ENCODE measurements at places on chromosomes 3 and 15.

GRCh38 chr3:33124638-33125037, 10.8 kb downstream of the CRTAP start:
- no peak for DNase-seq

- DNase-seq: no peak
These were observed 17.8 kb upstream of the ERICH6 start for GRCh38 chr3:150721285-150722130.

DNA sequence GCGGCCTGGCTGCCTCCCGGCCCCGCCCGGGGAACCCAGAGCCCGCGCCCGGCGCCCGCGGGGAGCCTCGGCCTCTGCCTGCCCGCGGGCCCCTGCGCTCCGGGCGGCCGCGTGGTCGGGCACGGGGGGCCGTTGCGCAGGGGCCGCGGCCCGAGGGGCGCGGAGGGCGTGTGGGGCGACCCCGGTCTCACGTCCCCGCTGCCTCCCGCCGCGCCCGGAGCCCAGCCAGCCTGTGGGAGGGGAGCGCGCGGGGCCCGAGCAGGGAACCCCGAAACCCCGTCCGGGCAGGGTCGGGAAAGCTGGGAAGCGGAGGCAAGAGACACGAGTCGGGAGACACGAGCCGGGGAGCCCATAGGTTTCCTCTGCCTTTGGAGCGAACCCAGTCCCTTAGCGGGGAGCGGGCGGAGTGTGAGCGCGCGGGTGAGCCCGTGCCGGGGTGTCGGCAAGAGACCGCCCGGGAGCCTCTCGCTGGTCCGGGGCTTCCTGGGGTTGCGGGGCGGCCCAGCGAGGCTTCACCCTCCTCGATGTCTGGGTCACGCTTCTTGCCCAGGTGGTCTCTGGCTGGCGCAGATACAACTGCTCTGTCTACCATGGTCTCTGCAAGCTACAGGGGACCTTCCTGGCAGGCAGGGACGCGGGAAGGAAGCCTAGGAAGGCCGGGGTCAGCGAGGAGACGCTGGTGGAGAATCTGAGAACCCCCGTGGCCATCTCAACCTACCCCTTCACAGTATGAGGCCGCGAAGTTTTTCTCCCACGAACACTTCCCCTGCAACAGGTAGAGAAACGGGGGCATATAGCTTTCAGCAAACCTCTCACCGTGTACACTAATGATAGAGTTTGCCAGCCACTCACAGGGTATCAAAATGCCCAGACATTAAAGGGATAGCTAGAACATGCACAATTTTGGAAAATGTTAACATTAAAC, 586 bp downstream of the LRRK1 start:
- peak; percentile 16 for DNase-seq

DNA sequence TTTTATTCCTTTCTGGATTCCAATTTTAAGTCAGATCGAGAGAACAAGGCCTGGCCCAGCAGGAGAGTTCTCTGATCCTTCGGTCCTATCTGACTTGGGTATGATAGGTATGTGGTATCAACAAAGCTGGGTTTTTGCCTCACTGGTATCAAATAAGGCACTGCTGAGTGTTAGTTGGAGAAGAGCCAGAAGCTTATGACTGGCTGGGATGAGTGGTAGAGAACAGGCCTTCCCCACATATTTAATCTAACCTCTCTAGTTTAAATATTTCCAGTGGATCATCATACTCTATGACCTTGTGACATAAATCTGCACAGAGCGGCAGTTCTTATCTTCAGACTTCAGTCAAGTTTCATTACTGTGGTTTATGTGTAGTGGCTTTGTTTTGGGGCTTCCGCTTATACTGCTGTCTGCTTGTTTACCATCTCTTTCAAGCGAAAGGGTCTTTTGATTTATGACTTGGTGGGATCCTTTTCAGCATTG, 164.5 kb downstream of the PTPRG start:
- no peak for DNase-seq

- DNase-seq: no peak
These were observed 88.8 kb upstream of the C3orf80 start for GRCh38 chr3:160136421-160136820.

DNA sequence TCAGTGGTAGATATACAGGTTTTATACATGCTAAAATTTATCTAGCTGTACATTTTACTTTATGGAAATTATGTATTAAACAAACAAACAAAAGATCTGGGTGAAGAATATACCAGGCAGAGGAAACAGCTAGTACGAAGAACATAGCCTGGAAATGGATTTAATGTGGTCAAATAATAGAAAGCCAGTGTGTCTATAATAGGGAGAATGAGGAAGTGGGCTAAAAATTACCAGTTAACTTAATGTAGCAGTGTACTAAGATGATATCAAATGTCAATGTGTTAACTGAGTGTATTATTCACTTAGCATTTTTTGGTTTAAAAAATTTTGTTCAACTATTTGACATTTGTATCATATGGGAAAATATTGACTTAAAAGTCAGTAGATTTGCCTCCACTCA, 22.8 kb upstream of the SLC15A2 start:
- DNase-seq: no peak

DNA sequence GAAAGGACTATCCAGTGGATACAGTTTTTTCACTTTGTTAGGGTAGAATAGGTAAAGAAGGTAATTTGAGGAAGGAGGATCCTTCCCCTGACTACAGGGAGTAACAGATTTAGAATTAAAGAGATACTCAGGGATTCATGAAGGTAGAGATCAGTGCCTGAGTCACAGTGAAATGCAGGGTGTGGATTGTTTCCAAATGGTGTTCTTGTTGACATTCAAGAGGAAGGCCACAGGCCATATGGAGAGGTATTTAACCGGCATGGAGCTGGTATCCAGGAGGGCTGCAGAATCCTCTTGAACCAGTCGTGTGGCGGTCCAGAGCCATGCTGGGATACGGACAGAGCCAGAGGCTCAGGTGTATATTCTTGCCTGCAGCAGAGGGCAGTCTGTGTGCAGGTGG, 28.2 kb downstream of the GYG1 start:
- DNase-seq: no peak

DNA sequence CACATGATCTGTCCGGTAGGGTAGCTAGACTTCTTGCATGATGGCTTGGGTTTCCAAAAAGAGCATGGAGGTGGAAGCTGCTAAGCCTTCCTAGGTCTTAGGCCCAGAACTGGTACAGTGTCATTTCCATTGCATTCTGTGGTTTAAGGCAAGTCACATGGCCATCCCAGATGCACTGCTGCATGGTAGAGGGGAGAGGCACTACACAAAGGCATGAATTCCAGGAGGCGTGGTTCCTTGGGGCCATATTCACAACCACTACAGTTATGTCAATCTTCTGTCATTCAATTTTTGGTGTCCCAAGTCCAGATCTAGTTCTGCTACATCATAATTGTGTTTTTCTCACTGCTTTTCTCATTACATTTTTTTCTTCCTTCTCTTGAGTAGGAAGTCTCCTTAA, 122.2 kb upstream of the CHRM5 start:
- DNase-seq: no peak

GRCh38 chr3:79178471-79179180, 589.2 kb downstream of the ROBO1 start:
- DNase-seq: no peak

GRCh38 chr3:58398669-58399333, 34.8 kb downstream of the PDHB start:
- no peak for DNase-seq

- no peak for DNase-seq
These were observed 82.0 kb upstream of the WNT5A start for GRCh38 chr3:55569033-55569599.

DNA sequence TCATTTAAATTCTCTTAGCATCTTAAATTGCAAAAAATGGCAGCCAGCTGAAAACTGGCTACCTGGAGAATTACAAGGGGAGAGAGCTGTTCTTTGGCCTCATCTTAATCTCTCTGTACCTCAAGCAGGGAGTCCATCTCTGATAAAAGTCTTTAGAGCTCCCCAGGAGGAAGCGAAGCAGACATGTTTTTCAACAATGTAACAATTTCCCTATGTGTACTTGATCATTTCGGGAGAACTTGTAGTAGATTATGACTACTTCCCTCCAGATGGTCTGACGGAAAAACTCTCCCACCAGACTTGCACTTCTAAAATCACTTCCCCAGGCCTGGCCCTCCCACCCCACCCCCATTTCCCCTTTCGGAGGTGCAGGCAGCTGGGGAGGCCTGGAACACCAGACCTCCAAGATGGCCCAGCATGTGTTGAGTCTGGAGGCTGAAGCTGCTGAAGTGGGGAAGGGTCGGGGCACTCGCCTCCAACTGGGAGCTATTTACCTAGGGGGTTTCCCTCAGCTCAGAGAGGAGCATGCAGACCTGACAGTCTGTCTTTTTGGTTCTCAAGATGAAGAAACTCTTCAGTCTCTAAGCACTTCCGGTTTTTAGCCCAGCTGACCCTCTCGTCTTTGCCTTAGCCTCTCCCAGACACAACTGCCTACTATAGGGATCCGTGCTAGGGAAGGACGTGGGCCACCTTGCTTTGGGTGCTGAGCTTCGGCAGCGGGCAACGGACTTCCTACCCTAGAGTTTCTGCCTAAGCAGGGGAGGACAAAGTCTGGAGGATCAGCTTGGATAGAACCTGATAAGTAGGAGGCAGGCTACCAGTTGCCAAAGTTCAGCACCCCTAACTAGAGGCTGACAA, 164.0 kb upstream of the TBL1XR1 start:
- no peak for DNase-seq

DNA sequence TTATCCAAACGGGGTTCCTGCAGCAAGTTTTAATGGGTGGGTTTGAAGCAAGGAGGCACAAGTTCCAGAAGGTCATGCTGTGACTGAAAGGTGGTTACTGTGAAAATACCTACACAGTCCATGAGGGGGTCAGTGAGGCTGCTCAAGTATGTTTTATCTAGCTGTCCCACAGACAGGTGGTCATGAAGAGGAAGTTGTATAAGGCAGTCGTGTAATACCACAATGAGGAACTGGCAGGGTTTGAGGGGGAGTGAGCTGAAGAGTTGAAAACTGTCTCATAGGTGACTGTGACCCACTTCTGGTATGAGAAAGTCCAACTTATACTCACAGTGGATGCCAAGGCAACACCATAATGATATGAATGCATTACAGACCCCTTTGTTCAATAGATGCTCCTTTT, 856.8 kb downstream of the OTOL1 start:
- DNase-seq: no peak

DNA sequence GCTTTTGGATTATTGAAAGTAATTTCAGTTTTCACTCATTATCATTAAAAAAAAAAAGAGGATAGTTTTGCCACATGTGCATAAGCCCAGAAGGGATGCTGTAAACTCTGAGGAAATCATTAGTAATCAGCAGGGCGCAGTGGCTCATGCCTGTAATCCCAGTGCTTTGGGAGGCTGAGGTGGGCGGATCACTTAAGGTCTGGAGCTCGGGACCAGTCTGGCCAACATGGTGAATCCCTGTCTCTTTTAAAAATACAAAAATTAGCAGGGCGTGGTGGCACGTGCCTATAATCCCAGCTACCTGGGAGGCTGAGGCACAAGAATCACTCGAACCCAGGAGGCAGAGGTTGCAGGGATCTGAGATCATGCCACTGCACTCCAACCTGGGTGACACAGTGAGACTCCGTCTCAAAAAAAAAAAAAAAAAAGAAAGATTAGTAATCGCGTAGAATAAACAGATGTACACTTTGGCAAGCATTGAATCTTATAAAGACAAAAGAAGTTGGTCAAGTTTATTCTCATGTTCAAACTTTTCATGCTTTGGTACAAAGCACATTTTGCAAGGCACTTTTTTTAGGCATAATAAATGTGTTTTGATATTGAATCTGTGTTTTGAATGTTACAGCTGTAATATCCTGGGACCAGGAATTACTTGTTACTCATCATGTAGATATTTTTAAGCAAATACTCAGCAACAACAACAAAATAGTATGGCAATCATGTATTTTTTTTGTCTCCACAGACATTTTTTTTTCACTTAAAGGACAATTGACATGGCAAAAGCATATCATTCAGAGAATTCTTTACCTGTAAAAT, 93.2 kb upstream of the AGTR1 start:
- DNase-seq: no peak

DNA sequence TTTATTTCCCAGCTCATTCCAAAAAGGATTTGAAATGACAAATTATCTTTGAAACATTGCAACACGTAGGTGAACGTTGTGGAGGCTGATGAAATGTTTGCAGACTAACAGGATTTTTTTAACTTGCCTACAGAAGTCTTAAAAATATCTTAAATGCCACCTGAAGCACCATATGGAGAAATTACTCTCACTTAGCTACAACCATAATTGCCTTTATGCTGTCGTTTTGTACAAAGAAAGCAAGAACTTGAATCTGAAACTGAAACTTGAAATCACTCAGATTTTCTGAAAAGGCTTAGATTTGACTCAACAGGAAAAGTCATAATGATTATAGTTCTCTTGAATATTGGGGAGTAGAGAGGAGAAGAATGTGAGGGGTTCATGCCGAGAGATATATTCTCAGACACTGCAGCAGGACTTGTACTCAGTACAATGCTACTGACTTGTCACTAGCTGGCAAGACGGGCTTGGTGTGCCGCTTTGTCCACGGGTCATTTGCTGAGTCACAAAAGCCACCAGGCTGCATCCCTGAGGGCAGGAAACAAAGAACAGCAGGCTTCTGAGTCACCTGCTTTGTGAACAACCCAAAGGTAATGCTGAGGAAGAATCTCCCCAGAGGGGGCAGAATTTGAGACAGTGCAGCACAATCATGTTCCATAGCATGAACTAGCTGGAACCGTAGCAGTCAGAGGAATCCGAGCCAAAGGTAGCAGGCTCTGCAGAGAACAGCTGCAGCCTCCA, 7.1 kb upstream of the FMN1 start:
- DNase-seq: peak; percentile 29

DNA sequence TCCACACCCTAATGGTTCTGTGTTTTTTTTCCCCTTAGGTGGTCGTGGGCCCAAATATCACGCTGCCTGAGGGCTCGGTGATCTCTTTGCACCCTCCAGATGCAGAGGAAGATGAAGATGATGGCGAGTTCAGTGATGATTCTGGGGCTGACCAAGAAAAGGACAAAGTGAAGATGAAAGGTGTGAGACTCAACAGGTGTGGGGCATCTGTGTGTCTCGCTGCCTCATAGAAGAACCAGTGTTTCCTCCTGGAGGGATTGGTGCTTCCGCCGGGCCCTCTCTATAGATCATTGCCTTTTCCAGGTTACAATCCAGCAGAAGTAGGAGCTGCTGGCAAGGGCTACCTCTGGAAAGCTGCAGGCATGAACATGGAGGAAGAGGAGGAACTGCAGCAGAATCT, 7.0 kb downstream of the EIF2B5 start:
- DNase-seq: no peak

Data from CD4-positive, alpha-beta T cell (primary cell).